Activated T-cell treated with anti-CD3 and anti-CD28 coated beads, Interleukin-2, amount 50 U/mL, for 72 hours (primary cell): ENCODE measurements at places on chromosomes 12 and 14. TPM values are rescaled to one million over a fixed set of nuclear protein-coding genes. Genes with fewer than 3 reads are reported as not detected.

DNA sequence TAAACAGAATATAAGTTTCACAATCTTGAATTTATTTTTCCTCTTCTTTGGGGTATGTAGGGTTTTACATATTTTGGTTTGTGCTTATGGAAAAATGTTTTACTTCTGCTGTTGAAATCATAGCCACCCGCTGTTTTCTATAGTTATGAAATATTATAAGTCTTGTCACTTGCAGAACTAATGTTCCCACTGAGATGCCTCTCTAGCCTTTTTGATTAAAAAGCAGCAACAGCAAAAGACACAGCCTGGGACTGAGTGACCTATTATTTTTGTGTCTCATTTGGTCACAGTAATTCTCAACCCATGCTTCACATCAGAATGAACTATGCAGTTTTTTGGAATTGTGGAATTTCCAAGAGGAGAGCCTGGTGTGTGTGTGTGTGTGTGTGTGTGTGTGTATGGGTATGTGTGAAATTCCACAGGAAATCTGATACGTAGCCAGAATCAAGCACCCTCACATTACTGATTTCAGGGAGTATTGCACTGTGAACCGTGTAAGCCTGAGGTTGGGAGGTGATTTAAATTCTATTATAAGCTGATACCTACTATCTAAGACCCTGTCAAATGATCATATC, 55.7 kb upstream of the FRMD6 start:
- no peak overlapping the region for H3K4me3 ChIP-seq
- peaks cover 7% of the 10 kb centered on the region for H3K27me3 ChIP-seq
- peaks cover 6% of the 10 kb centered on the region for H3K4me1 ChIP-seq
- H3K27ac ChIP-seq = no peak overlapping the region
- no peak for DNase-seq

- no peaks in the 10 kb centered on the region for H3K36me3 ChIP-seq
- DNase-seq = peak; percentile 29
- H3K4me3 ChIP-seq = no peak overlapping the region
- H3K4me1 ChIP-seq = no peaks in the 10 kb centered on the region
- no peaks in the 10 kb centered on the region for H3K27me3 ChIP-seq
Measured at GRCh38 chr12:16359512-16360491, 12.4 kb downstream of the MGST1 start.

The TAS2R13 gene
- 0.53 TPM for total RNA-seq

The SERPINA1 gene
- total RNA-seq = 68.9 TPM

- H3K27ac ChIP-seq = no peak overlapping the region
- H3K27me3 ChIP-seq = no peaks in the 10 kb centered on the region
- H3K4me1 ChIP-seq = no peaks in the 10 kb centered on the region
- no peak for DNase-seq
- no peaks in the 10 kb centered on the region for H3K36me3 ChIP-seq
Measured at GRCh38 chr12:78887444-78887843, 22.9 kb downstream of the SYT1 start.

- H3K36me3 ChIP-seq = no peaks in the 10 kb centered on the region
- H3K27me3 ChIP-seq = no peaks in the 10 kb centered on the region
- H3K27ac ChIP-seq = peak overlapping the region; percentile 34
- DNase-seq = no peak
Measured at GRCh38 chr12:50686976-50687375, 76.9 kb upstream of the ATF1 start.

DNA sequence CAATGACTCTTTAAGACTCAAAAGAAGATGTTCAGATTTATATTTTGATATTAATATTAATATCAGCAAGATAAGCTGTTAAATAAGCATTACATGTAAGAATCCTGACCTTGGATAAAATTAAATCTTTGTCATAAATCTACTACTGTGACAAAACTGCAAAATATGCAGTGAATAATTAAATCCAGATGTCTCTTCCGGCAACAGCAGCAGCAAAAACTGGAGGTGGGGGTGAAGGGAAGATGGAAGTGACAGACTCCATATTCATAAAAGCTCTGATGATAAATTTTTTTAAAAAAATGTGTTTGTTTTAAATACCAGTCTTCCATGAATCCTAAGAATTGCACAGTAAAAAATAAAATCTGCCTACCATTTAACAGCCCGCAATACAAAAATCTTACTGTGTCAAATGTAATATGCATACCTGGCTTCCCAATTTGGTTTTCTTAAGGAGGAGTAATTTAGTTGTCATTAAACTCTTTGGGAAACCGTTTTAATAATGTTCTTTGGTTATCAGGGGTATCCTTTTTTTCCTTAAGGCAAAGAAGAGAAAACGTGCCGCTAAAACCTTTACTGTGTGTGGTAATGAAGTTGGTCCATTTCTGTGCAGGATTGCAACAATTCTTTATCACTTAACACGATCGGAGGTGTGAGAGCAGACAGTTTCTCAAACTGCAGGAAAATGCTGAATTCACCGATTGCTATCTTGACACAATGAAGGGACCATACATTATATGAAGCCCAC, 478.2 kb downstream of the DIO2 start:
- H3K4me1 ChIP-seq = no peaks in the 10 kb centered on the region
- DNase-seq = no peak
- no peaks in the 10 kb centered on the region for H3K27me3 ChIP-seq
- no peaks in the 10 kb centered on the region for H3K36me3 ChIP-seq

DNA sequence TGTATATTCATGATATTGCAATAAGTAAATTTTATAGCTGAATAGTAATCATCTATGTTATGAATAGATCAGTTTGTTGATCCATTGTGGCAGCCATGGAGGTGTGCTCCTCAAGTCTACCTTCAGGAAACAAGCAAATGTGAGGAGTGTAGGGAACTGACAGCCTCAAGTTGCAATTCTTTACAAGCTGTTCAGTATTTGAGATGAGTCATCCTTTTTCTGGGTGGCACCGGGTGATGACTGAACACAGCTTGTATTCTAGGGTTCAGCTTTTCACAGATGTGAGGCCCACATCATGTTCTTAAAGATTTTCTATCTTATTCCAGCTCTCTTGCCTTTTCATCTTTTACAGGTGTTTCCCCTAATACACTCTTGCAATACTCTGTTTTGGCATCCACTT, 452.4 kb downstream of the KCNH5 start:
- no peaks in the 10 kb centered on the region for H3K36me3 ChIP-seq
- no peak overlapping the region for H3K27ac ChIP-seq
- DNase-seq = no peak
- no peaks in the 10 kb centered on the region for H3K4me1 ChIP-seq
- H3K27me3 ChIP-seq = no peaks in the 10 kb centered on the region

- H3K36me3 ChIP-seq = no peaks in the 10 kb centered on the region
- no peaks in the 10 kb centered on the region for H3K4me1 ChIP-seq
- H3K4me3 ChIP-seq = no peak overlapping the region
- peaks cover 23% of the 10 kb centered on the region for H3K27me3 ChIP-seq
- no peak for DNase-seq
Measured at GRCh38 chr12:125329239-125330102, 264.2 kb downstream of the AACS start.

- peaks cover 2% of the 10 kb centered on the region for H3K36me3 ChIP-seq
- H3K27me3 ChIP-seq = no peaks in the 10 kb centered on the region
- DNase-seq = no peak
- no peaks in the 10 kb centered on the region for H3K4me1 ChIP-seq
Measured at GRCh38 chr14:91154851-91155625, 41.2 kb downstream of the DGLUCY start.

DNA sequence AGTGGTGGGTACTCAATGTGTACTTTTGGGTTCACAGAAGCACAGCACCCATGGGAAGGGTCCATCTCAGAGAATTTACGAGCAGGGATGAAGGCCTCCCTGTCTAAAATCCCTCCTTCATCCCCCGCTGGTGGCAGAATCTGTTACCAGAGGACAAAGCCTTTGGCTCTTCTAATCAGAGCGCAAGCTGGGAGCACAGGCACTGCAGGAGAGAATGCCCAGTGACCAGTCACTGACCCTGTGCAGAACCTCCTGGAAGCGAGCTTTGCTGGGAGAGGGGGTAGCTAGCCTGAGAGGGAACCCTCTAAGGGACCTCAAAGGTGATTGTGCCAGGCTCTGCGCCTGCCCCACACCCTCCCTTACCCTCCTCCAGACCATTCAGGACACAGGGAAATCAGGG, 1.5 kb upstream of the GPR162 start:
- H3K27ac ChIP-seq = no peak overlapping the region
- peaks cover 6% of the 10 kb centered on the region for H3K36me3 ChIP-seq
- DNase-seq = no peak

The VDR gene
- total RNA-seq = 224 TPM

GRCh38 chr12:116128779-116129178, 148.7 kb downstream of the MED13L start:
- no peaks in the 10 kb centered on the region for H3K36me3 ChIP-seq
- no peaks in the 10 kb centered on the region for H3K27me3 ChIP-seq
- peaks cover 74% of the 10 kb centered on the region for H3K4me1 ChIP-seq
- H3K4me3 ChIP-seq = no peak overlapping the region
- no peak overlapping the region for H3K27ac ChIP-seq
